Astrocyte (in vitro differentiated cells and primary cell): ENCODE measurements at places on chromosomes 5 and 9.

DNA sequence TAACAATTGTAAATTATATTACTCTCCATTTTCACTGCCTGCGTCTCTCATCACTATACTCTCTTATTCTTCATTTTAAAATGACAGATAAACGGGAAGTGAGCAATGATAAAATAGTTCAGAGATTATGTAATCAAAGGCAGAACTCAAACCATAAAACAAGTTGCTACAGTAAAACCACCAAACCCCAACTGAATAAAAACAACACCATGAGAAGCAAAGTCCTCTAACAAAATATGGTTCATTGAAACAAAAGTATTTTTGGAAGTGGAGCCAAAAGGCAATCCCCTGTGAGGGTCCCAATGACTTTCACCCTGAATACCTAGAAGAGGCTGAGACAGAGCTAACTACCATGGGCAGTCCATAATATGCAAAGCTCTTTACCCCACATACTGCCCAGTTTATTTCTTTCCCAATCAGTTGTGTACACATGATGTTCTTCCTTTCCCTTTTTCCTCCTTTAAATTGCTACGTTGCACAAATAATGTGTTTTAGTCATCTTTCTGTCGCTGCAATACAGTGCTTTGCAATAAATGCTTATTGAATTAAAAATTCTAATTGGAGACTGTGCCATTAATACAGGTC, 64.0 kb upstream of the PTGER4 start:
- no peak overlapping the region for H3K4me3 ChIP-seq
- no peak overlapping the region for H3K27ac ChIP-seq
- no peaks in the 10 kb centered on the region for H3K27me3 ChIP-seq
- H3K4me1 ChIP-seq: no peaks in the 10 kb centered on the region
- no peaks in the 10 kb centered on the region for H3K36me3 ChIP-seq

- H3K27me3 ChIP-seq: no peaks in the 10 kb centered on the region
- H3K4me1 ChIP-seq: no peaks in the 10 kb centered on the region
- no peak overlapping the region for H3K4me3 ChIP-seq
- peaks cover 23% of the 10 kb centered on the region for H3K36me3 ChIP-seq
- no peak for DNase-seq
Measured at GRCh38 chr9:19358701-19359100, 21.3 kb downstream of the RPS6 start.

DNA sequence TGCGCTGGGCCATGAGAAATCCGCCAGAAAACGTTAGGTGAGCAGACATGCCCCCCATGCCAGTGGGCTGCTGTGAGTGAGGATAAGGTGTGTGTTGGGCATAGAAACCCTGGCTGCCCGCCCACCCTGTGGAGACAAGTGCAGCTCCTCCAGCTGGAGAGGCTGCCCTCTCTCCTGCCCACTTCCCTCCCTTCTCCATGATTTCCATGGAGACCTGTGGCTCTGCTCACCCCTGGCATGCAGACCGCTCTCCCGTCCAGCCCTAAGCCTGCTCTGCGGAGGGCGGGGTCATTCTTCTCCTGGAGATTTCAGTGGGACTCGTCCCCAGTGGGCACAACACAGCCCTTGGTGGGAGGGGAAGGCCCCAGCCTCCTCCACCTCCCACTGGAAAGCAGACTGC, 133.0 kb upstream of the FAM120A start:
- no peak for DNase-seq
- H3K4me3 ChIP-seq: no peak overlapping the region
- peaks cover 4% of the 10 kb centered on the region for H3K27me3 ChIP-seq
- no peaks in the 10 kb centered on the region for H3K36me3 ChIP-seq
- H3K27ac ChIP-seq: no peak overlapping the region

DNA sequence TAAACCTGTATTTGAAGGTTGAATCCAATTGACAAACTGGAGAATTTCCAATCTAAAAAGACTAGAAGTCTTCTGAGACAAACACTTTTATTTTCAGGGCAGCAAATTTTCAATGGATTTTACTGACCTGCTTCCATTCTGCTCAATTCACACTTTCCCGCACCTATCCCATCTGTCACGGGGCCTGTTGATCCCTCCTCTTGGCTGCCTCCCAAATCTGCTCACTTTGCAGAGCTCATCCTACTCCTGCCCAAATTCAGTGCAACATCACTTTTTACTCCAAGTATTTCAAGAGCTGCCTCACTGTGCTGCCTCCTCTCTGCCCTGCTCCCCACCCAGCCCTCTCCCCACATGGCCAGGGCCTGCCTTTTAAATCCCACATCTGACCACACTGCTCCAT, 35.1 kb downstream of the GOLM1 start:
- no peaks in the 10 kb centered on the region for H3K27me3 ChIP-seq
- no peak for DNase-seq
- no peaks in the 10 kb centered on the region for H3K36me3 ChIP-seq
- no peak overlapping the region for H3K27ac ChIP-seq
- H3K4me3 ChIP-seq: no peak overlapping the region

DNA sequence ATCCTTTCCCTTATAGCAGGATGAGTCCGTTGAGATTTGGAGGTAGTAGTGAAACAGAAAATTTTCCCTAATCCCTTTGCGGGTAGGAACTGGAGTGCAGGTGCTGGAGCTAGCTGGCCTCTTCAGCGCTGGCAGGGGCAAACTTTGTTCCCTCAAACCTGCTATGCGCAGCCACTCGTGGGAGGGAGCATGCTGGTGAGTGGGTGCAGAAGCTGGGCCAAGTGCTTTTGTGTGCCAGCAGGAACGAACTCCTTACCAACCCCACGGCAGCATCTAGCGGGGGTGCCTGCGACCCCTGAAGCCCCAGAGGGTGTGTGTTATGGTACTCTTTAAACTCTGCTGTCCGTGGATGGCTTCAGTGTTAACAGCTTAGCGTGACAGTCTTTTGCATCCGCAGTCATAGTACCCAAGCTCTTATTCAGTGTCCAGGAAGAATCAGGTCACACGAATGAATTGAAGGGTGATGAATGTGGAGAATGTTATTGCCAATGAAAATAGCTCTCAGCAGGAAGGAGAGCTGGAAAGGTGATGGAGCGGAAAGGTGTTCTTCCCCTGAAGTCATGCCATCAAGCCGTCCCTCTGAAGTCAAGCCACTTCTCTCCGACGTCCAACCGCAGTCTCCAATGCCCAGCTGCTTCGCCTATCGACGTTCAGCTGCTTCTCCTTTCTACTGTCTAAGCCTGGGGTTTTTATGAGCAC, 1445.1 kb upstream of the CDH9 start:
- no peak overlapping the region for H3K4me3 ChIP-seq
- H3K27me3 ChIP-seq: no peaks in the 10 kb centered on the region
- no peak overlapping the region for H3K27ac ChIP-seq
- no peak for DNase-seq
- H3K36me3 ChIP-seq: no peaks in the 10 kb centered on the region
- H3K4me1 ChIP-seq: no peaks in the 10 kb centered on the region

DNA sequence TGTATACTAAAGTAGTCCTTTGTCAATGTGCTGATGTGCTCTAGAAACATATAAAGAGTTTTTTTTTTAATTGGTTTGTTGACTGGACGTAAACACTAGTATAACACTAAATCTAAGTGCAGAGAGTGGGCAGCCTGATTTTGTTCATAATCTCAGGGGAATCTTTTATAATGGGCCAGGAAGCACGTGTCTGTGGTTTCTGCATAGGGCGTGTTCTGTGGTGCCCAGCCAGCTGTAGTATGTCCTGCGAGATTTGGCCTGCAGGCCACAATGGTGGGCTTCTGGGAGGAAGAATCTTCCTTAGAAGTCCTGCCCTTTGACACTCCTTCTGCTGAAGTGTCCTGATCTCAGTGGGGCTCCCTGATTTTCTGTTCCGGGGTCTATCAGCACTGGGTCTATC, 49.0 kb upstream of the DHFR start:
- H3K27ac ChIP-seq: no peak overlapping the region
- H3K4me3 ChIP-seq: no peak overlapping the region
- DNase-seq: no peak
- no peaks in the 10 kb centered on the region for H3K27me3 ChIP-seq
- H3K36me3 ChIP-seq: no peaks in the 10 kb centered on the region

DNA sequence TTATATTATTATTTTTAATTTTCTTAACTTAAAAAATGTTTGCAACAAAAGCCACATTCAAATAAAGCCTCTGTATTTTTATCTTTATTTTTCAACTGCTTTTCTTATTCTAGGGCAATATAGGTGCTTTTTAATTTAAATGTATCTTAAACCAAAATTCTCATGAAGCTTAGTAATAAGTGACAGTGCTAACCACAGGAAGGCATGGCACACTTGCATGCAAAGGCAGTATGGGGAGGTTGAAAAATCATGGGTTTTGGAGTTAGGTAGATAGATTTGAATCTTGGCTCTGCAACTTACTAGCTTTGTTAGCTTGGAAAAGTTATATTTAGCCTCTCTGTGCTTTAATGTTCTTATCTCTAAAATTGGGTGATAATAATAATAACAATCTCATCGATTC, 458.0 kb downstream of the DMAC1 start:
- no peaks in the 10 kb centered on the region for H3K36me3 ChIP-seq
- DNase-seq: no peak
- no peak overlapping the region for H3K27ac ChIP-seq

- no peak overlapping the region for H3K4me3 ChIP-seq
- peak; percentile 53 for DNase-seq
- H3K36me3 ChIP-seq: peaks cover 3% of the 10 kb centered on the region
- no peaks in the 10 kb centered on the region for H3K27me3 ChIP-seq
Measured at GRCh38 chr9:125541840-125542243, 165.2 kb downstream of the MAPKAP1 start.

DNA sequence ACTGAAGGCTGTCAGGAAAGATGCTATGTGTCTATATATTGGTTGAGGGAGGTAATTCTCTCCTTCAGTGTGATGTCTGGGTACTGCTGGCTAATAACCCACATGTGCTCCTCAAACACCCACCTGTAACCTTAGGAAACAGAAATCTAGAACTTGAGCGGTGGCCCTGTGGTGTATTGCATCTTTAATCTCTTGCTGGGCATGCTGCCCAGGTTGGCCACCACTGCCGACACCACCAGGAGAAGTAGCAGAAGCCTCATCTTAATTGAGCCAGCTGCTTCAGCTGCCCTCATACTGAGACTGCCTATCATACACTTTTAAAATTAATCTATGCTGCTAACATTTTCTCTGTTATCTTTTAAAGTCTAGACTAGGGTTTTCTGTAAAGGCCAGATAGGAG, 103.5 kb upstream of the C5orf63 start:
- H3K36me3 ChIP-seq: no peaks in the 10 kb centered on the region
- H3K4me1 ChIP-seq: no peaks in the 10 kb centered on the region
- no peak for DNase-seq

- peak; percentile 74 for DNase-seq
- H3K27ac ChIP-seq: peak overlapping the region; percentile 15
- H3K4me1 ChIP-seq: peaks cover 44% of the 10 kb centered on the region
- no peaks in the 10 kb centered on the region for H3K27me3 ChIP-seq
- peak overlapping the region; percentile 0 for H3K4me3 ChIP-seq
Measured at GRCh38 chr5:160467555-160468362, 46.1 kb downstream of the PTTG1 start.

- no peaks in the 10 kb centered on the region for H3K4me1 ChIP-seq
- H3K27me3 ChIP-seq: no peaks in the 10 kb centered on the region
- DNase-seq: peak; percentile 21
- no peak overlapping the region for H3K4me3 ChIP-seq
- no peaks in the 10 kb centered on the region for H3K36me3 ChIP-seq
Measured at GRCh38 chr5:41445937-41446563, 64.4 kb downstream of the PLCXD3 start.

- no peaks in the 10 kb centered on the region for H3K36me3 ChIP-seq
- H3K4me1 ChIP-seq: no peaks in the 10 kb centered on the region
- no peak overlapping the region for H3K4me3 ChIP-seq
- peak; percentile 70 for DNase-seq
- H3K27me3 ChIP-seq: no peaks in the 10 kb centered on the region
Measured at GRCh38 chr9:9950813-9951212, 662.0 kb downstream of the PTPRD start.

GRCh38 chr9:129611307-129611800, 9.5 kb downstream of the C9orf50 start:
- no peak overlapping the region for H3K27ac ChIP-seq
- DNase-seq: no peak
- peak overlapping the region; percentile 59 for H3K4me3 ChIP-seq
- H3K36me3 ChIP-seq: no peaks in the 10 kb centered on the region

DNA sequence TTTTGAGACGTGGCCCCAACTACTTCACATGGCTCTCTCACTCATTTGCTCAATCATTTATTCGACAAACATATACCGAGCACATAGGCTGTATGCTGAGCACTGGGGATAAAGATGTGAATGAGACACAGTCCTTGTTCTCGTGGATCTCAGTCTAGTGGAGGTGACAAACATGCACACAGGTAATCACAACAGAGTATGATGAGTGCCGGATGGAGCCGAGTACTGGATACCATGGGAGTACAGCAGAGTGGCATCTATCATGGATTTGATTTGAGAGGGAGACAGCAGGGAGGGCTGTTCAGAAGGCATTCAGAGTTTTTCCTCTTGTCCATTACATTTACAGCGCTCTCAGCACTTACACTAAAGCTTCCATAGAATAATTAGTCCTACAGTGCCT, 259.8 kb downstream of the SLIT3 start:
- H3K4me1 ChIP-seq: no peaks in the 10 kb centered on the region
- H3K4me3 ChIP-seq: no peak overlapping the region
- H3K27me3 ChIP-seq: no peaks in the 10 kb centered on the region
- no peak overlapping the region for H3K27ac ChIP-seq
- DNase-seq: no peak

DNA sequence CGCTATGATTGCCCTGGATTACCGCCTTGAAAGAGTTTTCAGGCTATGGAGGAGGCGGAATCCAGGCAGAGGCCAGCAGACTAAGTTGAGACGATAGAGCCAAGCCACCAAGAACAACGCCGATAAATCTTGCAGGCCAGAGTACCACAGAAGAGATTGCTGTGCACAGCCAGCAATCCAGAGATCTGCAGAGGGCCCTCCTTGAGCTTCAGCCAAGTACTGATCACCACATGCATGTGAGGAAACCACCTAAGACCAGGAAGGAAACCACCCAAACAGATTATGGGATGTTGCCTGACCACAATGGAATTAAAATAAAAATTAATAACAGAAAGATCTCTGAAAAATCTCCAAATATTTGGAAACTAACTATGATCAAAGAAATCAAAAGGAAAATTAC, 74.9 kb downstream of the GCNT4 start:
- H3K27ac ChIP-seq: no peak overlapping the region
- DNase-seq: no peak
- no peaks in the 10 kb centered on the region for H3K4me1 ChIP-seq
- H3K27me3 ChIP-seq: no peaks in the 10 kb centered on the region
- no peak overlapping the region for H3K4me3 ChIP-seq

DNA sequence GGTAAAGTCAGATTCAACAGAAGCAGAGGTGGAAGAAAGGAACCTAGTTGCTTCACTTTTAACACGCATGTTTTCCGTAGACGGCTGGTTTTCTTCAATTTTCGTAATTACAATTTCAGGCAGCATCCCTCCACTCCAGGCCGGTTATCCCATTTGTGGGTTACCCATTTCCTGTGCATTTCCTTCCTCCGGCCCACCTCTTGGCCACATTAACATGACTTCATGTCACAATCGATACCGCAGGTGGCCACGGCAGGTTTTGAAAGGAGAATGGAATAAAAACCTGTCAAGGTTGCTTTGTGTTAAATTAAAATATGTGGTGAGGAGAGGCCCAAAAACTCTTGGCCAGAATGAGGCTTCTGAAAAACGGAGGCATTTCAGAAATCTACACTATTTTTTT, 130.2 kb downstream of the PCSK5 start:
- H3K4me1 ChIP-seq: no peaks in the 10 kb centered on the region
- no peaks in the 10 kb centered on the region for H3K27me3 ChIP-seq
- no peak overlapping the region for H3K4me3 ChIP-seq
- no peak overlapping the region for H3K27ac ChIP-seq
